NCI-H2081 treated with DMSO at 0.1 percent for 48 hours (cell line): ENCODE measurements at places on chromosomes 3 and 15.

DNA sequence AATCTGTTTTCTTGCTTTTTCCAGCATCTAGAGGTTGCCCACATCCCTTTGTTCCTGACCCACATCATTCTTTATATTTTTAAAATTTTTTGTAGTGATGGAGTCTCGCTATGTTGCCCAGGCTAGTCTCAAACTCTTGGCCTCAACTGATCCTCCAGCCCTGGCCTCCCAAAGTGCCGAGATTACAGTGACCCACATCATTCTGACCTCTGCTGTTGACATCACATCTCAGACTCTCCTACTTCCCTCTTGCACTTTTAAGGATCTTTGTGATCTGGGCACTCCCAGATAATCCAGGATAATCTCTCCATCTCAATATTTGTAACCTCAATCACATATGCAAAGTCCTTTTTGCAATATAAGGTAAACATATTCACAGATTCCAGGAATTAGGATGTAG lies 266.6 kb downstream of the MEX3B start:
- DNase-seq, result no peak

DNA sequence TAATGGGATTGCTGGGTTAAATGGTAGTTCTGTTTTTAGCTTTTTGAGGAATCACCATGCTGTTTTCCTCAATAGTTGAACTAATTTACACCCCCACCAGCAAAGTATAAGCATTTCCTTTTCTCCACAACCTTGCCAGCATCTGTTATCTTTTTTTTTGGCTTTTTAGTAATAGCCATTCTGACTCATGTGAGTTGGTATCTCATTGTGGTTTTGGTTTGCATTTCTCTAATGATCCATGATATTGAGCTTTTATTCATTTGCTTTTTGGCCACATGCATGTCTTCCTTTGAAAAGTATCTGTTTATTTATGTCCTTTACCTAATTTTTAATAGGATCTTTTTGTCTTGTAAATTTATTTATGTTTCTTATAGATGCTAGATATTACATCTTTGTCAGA lies 288.2 kb downstream of the EPHA6 start:
- DNase-seq, result no peak

DNA sequence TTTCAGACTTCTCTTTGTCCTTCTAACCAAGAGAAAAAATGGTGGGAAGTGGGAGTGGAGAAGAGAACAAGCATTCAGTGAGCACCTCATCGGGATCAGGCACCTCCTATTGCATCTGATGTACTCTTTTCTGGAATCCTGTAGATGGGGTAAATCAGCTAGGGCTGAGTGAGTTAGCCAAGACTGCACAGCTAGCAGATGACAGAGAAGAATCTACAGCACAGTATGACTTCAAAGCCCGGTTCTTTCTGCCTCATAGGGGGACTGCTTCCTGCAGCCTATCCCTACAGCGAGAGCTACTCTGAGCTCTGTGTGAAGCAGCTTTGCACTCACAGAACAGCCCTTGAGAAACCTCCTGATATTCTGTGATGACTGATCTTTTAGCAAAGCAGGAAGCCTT lies 275.2 kb upstream of the MEIS2 start:
- DNase-seq, result no peak

DNA sequence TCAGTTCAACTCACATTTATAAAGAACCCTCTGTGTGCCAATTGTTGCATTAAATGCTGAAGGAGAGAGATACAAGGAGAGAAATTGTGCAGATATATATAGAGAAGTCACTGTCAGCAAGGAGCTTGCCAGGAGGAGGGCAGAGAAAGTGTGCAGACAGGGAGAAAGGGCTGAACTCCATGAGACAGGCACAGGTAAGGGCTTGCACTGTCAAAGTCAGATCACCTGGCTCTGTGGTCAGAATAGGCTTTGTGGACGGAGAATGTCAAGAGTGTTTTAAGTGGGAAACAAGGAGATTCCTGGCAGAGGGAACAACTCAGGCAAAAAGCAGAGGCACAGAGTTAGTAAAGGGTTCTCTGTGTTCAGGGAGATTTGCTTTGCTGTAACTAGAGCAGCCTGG lies 303.0 kb upstream of the TPRG1 start:
- DNase-seq, result no peak

DNA sequence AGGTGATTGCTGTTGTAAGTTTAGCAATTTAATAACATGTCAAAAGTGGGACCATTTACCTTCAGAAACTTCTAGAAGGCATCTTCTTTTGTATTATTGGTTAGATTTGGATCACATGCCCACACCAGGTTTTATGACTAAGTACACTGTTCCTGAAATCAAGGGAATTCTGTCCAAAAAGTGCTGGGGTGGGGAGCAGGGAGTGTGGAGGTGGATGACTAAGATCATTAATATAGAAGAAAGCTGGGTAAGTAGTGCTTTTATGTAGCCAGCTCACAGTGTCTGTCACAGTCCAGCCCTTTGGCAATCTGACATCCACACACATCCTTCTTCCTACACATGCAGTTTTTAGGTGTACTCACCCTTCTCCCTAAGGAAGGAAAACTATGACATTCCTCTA lies 120.0 kb downstream of the TMCO5A start:
- DNase-seq, result no peak

DNA sequence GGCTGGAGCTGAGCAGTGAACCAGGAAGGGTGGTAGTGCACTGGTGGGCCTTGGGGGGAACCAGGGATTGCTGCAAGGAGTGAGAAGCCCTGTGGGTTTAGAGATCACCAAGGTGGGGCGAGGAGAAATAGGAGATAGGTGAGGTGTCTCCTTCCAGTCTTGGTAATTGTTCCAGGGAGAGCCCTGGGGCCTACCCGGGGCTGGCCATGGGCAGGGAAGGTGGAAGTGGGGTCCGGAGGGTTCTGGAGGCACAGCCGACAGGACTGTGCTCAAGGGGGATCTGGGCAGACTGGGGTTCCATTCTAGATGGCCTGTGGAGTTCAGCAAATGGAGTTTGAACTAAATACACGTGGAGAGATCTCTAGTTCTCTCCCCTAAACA lies 4.5 kb downstream of the CHST13 start:
- no peak for DNase-seq

DNA sequence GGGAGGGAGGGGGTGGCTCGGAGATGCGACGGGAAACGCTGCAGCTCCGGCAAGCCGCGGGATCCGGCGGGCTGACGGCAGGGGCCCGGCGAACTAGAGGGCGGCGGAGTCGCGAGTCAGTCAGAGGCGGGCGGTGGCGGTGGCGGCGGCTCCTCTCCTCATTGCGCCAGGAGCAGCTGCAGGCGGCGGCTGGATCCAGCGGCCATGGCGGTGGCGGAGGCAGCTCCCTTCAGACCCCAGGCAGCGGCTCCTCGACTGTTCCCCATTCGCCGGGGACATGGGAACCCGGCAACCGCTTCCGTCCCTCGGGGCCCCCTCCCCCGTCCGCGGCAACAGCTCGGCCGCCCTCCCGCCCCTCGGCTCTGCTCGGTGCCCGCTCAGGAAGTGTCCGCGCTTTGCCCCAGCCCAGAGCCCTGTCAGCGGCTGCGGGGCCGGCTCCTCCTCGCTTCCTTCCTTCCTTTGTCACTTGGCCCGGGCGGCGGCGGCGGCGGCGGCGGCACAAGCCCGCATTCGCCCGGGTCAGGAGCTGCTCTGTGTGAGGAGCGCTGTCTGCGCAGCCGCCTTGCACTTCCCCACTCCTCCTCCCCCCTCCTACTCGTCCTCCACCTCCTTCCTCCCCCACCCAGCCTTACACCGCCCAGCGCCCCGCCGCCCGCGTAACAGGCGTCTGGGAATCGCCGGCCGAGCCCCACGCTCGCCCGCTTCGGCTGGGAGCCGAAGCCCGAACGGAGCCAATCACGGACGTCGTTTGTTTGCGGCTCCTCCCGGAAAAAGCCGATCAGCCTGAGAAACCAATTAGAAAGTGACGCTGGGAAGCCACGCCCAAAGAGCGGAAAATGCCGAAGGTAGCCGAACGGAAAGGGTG lies at the start of gene GSK3B:
Gene GSK3B (minus strand): TSS at position 537 of the 865 bp plus-strand sequence. CDS start 1,013 bp downstream, outside the sequence.
- DNase-seq, result no peak

DNA sequence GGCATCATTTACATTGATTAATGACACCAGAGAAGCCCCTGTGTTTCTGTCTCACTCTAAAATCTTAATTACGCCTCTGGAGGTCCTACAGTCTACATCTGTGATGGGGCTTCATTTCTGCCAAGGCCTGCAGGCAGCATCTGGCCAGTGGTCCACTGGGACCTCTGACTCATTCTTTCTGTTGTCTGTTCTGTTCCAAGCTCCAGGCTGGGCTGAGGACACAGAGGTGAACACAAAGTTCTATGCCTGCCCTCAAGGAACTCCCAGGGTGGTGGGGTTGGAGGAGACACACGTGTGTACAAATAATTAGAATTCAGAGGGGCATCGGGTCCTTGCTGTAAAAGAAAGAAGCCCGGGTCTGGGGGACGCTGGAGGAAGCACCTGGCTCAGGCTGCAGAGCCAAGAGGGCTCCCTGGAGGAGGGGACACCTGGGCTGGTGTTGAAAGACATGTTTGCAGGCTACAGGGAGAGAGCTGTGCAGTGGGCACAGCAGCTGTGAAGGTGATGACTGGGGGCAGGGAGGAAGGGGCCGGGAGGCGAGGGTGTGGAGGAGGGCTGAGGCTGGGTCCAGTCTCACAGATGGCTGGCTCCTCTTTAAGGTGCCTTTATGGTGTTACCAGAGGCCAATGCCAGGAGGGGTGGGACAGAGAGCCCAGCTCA lies 103.3 kb upstream of the PRR23E start:
- no peak for DNase-seq
